GM12865 (cell line): ENCODE measurements at places on chromosomes 2 and 18.

GRCh38 chr2:45353879-45354278 is 257.2 kb downstream of the SRBD1 start:
- no peak for DNase-seq

DNA sequence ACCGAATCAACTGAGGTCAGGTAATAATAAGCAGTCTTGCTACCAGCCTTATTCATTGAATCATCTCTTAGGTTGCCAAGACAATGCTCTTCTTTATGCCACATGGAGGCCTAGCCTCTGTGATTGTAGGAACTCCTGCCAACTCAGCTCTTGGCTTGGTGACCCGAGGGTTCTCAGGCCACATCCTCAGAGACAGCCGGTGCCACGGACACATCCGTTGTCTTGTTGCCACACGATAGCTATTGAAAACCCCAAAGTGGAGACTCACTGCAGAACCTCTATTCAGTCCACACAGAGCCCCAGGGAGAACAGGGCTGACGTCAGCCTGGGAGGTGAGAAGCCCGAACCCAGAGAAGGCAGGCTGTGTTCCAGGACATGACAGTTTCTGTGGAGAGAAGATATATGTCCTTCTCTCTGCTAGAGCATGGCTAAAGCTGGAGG is 53.5 kb upstream of the TGFA start:
- DNase-seq, result no peak

DNA sequence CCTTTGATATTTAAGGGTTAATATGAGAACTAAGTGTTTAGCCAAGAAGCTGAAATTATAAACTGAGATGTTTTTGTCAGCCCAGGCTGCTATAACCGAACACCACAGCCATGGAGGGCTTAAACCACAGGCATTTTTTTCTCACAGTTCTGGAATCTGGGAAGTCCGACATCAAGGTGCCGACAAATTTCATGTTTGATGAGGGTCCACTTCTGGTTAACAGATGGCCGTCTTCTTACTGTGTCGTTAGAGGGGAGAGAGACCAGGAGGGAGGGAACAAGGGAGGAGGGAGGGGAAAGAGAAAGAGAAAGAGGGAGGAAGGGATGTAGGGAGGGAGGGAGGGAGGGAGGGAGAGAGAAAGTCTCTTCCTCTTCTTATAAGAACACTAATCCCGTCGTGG is 6.5 kb upstream of the CNDP2 start:
- no peak for DNase-seq

- DNase-seq, result no peak
Measured at GRCh38 chr2:173193925-173194324, 118.3 kb downstream of the MAP3K20 start.

- no peak for DNase-seq
Measured at GRCh38 chr2:9649261-9649660, 18.5 kb upstream of the YWHAQ start.

GRCh38 chr2:178514664-178515063 is 34.4 kb downstream of the PLEKHA3 start:
- DNase-seq, result peak; percentile 48

GRCh38 chr2:10097352-10098148 is 17.3 kb upstream of the CYS1 start:
- DNase-seq, result peak; percentile 50

GRCh38 chr2:69099541-69099940 is 86.6 kb downstream of the ANTXR1 start:
- no peak for DNase-seq

- DNase-seq, result no peak
Measured at GRCh38 chr2:154374416-154374815, 324.1 kb upstream of the KCNJ3 start.

GRCh38 chr2:95047629-95048510 is 22.4 kb downstream of the MAL start:
- DNase-seq, result no peak

GRCh38 chr2:32745191-32745590 is 117.3 kb downstream of the TTC27 start:
- no peak for DNase-seq

GRCh38 chr2:62149708-62150107 is 46.2 kb upstream of the B3GNT2 start:
- DNase-seq, result peak; percentile 23

- no peak for DNase-seq
Measured at GRCh38 chr2:150578481-150578880, 91.0 kb upstream of the RND3 start.

- no peak for DNase-seq
Measured at GRCh38 chr2:220469201-220469600, 841.8 kb downstream of the SLC4A3 start.

DNA sequence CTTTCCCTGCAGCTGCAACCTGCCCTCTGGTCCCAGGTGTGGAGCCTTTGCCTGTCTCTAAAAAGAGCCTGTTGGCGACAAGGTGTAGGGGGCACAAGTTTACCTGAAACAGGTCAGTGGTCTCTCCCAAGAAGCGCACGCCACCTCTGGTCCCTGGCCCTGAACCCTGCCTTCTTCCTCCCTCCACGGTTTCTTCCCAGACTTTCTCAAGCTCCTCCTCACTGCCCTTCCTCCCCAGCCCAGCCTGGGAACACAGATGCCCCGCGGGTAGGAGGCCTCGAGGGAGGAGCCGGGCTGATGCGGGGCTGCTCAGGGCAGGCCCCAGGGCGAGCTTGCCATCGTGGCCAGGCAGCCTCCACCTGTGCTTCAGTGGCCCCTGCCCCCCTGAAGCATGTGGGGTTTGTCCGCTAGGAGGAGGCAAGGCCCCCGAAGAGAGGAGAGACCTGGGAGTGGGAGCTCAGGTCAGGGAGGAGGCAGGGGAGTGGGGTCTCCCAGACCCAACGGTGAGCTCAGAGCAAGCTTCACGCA is 89.5 kb downstream of the SMAD7 start:
- no peak for DNase-seq

DNA sequence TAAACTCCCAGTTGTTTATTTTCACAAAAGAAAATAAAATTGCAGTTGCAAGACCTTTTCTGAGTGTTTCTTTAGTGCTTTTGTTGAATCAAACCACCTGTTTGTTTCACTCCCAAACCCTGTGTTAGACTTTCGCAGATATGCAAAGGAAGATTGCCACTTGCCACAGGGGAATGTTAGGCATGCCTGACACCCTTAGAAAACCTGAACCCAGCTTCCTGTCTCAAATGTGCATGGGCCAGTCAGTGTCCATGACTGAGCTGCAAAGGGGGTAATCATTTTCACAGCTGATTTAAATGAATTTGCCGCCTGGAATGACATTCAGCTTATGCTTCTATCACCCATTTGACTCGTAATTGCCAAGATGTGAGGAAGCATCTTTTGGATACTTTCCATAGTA is 17.5 kb downstream of the TGOLN2 start:
- peak; percentile 51 for DNase-seq

GRCh38 chr2:235793163-235793752 is 299.4 kb downstream of the AGAP1 start:
- peak; percentile 6 for DNase-seq

DNA sequence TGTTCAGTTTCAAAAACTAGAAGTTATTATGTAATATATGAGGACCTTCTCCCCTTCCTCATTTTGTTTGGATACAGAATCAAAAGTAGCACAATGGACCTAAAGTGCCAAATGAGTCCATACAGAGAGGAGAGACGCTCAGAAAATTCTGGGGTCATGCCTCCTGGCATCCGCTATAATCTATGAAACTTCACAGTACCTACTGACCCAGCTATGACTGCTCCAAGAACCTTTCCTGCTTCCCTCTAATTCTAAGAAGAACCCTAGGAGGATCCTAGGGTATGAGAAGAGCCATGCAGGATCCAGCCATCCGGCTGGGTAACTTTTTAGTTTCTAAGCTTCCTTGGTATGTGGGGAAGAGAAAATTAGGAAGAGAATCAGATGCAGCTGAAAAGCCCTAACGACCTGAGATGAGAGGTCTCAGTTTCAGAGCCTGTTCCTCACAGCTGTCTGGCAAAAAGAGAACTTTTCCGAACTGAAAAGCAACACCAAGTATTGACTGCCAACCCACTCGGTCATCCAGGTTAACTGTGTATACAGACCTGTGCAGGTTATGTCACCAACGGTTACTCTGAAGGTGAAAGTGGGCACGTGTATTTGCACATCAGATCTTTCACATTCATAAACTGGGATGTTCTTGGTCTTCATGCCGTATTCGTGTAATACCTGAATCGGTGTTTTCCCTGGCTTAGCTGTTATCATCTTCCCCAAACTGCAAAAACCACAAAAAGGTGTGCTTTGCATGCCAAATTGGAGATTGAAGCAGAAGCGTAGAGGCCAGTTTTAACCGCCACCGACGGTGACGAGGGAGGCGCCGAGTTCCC is 1.1 kb downstream of the PRKRA start:
- peak; percentile 17 for DNase-seq

- DNase-seq, result peak; percentile 64
Measured at GRCh38 chr2:153004627-153005026, 286.2 kb downstream of the ARL6IP6 start.

- no peak for DNase-seq
Measured at GRCh38 chr18:37225279-37225678, 340.3 kb downstream of the CELF4 start.

DNA sequence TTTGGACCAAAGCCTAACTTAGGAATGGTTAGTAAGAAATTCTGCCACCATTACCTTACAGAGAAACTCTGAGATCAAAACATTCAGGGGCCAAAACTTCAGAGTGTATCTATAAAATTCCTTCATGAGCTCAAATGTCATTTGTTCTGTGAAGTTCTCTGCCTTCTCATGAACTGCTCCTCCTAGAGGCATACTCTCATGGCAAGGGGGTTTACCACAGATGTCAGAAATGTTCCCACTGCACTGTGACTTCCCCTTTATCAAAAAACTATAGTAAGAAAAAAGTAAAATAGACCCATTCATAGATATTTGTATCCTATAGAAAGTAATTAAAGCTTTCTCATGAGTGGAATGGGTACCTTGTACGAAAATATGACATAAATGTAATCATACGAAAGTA is 68.5 kb downstream of the USP40 start:
- DNase-seq, result no peak

GRCh38 chr2:187842978-187843847 is 289.0 kb upstream of the TFPI start:
- DNase-seq, result peak; percentile 69

DNA sequence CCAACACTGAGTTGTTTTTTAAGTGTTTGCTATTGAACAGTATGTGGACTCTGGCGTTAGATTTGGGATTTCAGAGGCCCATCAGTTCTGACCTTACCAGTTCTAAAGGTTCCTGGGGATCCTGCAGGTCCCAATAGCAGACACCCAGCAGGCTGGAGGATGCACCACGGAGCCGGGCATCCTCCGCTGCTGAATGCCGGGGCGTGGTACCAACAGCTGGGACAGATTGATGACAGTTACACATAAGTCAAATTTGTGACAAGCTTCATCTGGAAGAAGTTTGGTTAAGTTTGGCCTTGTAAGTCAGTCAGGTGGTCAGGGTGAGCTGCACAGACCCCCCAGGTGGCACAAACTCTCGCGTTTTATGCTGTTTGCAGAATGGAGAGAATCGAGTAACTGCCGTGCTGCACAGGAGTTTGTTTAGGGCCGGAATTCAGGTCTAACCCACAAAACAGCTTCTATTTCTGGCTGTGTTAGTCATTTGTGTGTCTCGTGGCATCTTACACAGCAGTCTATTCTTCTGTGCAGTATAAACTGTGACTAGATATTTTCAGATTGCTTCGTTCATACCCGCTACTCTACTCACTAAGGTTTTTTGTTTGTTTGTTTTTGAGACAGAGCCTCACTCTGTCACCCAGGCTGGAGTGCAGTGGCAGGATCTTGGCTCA is 19.2 kb downstream of the CTDP1 start:
- DNase-seq, result no peak

DNA sequence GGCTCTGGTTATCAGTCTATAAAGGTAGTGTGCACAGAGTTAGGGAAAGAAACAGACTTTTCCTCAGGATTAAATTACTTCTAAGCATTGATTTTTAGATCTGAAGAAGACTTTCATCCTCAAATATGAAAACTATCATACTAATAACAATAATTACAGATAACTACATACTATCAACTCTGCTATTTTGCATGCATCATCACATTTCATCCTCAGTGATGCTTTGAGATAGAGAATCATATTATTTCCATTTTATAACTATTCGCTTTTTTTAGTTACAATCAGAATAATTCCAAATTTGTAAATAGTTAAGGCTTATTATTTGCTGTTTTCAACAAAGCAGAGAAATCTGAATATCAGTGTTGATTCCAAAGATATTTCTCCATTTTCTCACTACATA is 239.2 kb downstream of the MEIS1 start:
- DNase-seq, result no peak

DNA sequence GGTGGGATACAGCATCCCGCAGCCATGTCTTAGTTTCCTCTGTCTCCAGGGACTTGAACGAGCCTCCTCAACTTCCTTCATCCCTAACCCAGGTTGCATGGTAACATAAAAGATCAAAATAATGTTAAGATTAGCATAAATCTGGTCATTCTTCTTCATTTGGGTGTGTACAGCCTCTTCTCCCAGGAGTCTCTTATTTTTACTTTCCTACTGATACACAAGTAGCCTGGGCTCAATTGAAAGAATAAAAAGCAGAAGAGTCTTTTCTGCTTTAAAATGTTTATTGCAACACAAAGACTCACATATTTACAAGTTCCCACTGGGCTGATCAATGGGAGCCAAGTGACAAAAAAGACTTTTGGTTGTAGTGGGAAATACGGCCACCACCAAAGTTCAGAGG is 137.9 kb upstream of the PID1 start:
- no peak for DNase-seq

DNA sequence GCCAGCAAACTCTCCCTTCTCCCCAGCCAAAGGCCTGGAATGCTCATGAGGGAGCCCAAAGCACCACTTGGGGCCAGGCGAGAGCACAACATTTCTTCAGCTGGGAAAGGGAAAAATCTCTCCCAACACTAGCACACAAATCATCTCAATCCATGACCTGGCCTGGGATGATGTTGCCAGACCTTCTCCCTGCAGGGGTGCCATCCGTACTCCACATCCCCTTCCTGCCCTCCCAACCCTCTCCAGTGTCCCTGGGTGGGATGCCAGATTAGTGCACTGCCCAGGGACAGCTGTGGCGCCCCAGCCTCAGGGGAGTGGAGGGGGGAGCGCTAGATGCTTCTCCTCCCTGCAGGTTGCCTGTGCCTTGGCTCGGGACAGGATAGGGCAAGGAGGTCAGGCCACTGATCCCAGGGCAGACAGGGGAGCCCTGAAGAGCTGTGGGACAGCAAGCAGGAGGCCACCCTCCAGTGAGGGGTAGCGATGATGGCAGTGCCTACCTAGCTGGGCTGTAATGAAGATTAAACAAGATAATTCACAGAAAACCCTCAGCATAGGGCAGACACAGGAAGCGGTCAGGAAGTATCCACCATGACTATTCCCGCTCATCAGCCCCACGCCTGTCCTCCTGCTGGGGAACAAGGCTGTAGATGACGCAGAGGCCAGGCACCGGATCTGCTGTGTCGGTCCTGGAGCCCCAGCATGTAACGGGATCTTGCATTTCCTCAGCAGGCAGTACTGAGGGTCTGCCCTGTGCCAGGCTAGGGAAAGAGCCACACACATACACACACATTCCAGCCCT is 31.1 kb downstream of the SERTAD2 start:
- no peak for DNase-seq

- no peak for DNase-seq
Measured at GRCh38 chr2:201660293-201660895, 17.1 kb upstream of the TMEM237 start.
